ENCODE measurements at places on chromosomes 13 and 19.

GRCh38 chr13:73844986-73845385 lies 289.2 kb downstream of the KLF12 start:
- DNase-seq = no peak

DNA sequence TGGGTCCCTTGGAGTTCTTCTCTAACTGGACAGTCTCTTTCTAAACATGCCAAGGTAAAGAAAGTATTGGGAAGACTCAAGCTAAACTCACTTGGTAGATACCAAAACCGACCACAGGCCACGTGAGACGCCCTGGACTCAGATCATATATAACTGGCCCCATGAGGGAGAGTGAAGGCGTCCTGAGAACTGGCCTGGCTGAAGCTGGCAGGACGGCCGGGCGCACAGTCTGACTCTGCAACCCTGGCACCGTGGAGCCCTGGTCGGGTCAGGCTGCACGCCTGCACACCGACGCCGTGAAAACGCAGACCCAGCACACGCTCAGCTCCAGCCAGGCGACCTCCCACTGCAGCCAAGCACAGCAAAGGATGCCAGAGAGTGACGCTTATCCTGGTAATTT lies 122.5 kb upstream of the SPACA7 start:
- DNase-seq = no peak

- DNase-seq = no peak
Measured at GRCh38 chr19:7942981-7943443, 454 bp downstream of the TIMM44 start.

GRCh38 chr13:42594481-42595252 lies 20.7 kb downstream of the TNFSF11 start:
- DNase-seq = peak; percentile 46

- no peak for DNase-seq
Measured at GRCh38 chr19:5155586-5156210, 184.9 kb downstream of the PTPRS start.

- no peak for DNase-seq
Measured at GRCh38 chr19:41128692-41129091, 14.5 kb downstream of the CYP2F1 start.

DNA sequence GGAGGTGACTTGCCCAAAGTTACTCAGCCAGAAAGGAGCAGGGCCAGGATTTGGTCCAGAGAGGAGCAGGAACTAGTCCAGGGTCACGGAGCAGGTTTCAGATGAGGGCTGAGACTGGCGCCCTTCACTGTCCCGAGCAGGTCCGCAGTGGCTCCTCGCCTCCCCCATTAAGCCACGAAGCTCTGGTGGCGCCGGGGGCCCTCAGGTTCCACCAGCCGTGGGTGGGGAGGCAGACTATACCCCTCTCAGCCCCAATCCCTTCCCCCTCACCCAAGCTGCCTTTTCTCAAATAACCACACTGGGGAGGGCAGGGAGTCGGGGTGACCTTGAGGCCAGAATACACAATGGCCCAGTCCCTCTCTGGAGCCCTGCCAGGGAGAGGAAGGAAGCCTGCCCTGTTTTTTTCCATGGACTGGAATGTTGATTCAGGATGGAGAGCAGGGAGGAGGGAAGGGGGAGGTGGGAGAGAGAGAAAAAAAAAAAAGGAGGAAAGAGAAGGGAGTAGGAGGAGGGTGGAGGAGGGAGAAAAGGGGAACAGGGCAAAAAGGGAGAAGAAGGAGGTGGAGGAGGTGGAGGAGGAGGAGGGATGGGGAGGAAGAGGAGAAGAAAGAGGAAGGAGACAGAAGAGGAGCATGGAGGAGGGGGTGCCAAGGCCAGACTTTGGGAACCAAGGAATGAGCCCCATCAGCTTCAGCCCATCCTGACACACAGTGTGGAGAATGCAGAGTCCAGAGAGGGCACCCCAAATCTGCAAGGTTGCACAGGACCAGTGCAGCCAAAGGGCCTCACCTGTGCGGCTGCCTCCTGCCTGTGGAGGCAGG lies 19.7 kb downstream of the CEACAM16 start:
- no peak for DNase-seq

DNA sequence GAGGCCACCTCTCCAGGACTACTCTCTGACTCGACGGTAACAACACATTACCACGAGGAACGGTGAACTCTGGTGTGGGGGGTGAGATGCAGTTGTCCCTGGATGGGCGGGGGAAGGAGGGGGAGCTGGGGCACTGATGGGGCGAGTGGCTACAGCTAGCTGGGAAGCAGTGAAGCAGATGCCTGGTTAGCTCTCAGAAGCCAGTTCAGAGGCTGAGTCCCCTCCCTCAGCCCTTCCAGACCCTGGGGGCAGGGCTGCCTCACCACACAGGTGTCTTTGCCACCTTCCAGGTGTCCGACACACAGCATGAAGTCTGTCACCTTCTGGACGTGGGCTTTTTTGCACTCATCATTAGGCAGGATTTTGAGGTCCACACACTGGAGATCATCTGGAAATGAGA lies 4.0 kb downstream of the KLK1 start:
- DNase-seq = no peak

- DNase-seq = no peak
Measured at GRCh38 chr13:103102482-103102881, 36.3 kb upstream of the SLC10A2 start.

- DNase-seq = no peak
Measured at GRCh38 chr19:29467824-29468401, 57.9 kb upstream of the VSTM2B start.

GRCh38 chr13:52736891-52737290 lies 2.7 kb downstream of the CNMD start:
- no peak for DNase-seq

GRCh38 chr19:10037367-10037766 lies 24.1 kb downstream of the RDH8 start:
- DNase-seq = no peak

DNA sequence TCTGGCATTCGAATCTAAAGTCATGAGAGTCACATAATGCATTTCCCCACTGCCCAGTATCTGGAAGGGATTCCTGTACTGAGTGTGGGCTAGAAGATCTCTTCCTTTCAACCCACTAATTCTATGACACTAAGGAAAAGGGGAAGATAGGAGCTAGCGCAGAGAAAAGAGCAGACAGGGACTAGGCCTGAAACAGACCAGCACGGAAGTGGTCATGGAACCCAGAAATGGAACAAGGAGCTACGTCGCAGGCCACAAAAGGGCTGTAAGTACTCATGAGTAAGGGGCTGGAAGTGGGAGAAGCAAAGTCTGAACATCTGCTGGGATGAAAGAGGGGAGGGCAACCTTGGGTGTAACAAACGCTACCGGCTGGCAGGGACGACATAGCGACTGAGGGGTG lies 8.6 kb downstream of the ABCC4 start:
- DNase-seq = no peak

DNA sequence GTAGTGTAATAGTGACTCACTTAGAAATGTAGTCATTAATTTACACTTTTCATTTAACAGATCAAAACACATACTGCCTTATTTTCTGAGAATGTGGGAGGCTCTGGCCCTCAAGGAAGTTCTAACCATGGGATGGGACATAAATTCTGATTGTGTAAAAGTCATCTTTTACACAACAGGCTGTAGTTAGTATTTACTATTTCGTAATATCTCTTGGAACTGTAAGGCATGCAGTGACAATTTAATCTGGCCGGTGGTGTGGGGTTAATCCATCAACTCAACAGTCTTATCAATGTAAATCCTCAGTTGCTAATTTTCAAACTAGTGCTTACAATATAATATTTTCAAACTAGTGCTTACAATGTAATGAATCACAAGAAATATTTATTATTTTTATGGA lies 1599.2 kb downstream of the EFNB2 start:
- DNase-seq = no peak

DNA sequence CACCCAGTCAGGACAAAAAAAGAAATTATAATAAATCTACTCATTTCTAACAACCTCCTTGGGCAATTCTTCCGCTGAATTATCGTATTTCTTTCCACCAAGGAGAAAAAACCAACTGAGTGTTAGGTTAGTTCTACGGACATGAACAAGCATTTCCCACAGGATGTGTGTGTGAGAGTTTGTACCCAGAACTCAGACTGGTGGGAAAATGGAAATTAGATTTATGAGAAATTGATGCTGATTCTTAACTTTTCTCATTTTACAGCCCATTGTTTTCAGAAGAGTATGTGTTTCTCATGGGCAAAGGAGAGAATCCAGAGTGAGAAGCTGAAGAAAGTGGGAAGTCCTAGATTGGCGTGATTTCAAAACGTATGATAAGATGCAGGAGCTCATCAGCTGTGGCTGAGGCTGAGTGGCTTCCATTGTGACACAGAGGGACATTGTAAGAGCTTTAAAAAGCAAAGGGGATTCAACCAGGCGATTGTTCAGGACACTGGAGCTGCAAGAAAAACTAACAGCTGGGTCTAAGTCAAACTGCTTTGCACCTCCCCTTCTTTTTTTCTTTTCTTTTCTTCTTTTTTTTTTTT lies 184.7 kb upstream of the ARGLU1 start:
- DNase-seq = no peak

- DNase-seq = no peak
Measured at GRCh38 chr13:27497563-27498230, 47.3 kb upstream of the MTIF3 start.

- DNase-seq = no peak
Measured at GRCh38 chr13:21232196-21232595, 55.7 kb downstream of the MRPL57 start.

GRCh38 chr13:27679896-27680295 lies 58.2 kb downstream of the POLR1D start:
- DNase-seq = no peak

DNA sequence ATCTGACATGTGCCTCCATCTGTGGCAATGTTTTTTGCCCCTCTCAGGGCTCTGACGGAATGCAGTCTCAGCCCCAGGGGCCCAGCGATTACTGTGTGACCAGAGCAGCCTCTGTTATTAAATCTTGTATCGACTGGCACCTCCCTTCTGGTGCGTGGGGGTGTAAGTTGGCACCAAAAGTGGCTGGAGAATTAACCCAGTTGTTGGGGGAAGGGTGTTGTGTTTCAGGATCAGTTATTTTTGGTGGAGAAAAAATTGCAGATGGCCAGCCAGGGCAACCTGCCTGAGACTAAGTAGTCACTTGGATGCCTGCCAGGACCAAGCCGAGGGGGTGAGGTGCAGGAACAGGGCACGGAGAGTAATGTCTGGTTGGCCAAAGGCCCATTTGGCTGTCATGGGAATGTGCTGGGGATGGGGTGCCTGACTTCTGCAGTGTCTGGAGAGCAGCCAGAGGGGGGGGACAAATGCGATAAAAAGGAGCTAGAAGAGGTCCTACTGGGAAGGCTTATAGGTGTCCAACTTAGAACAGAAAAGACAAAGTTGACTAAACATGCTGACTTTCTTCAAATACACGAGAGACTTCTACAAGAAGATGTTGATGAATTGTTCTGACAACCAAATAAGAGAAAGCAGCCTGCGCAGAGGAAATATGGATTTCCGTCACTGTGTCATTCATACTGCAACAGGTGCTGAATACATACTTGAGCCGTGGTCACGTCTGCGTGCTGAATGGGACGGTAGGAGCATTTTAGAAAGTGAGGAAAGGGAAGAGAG lies 69.8 kb downstream of the SIAH3 start:
- DNase-seq = peak; percentile 74

DNA sequence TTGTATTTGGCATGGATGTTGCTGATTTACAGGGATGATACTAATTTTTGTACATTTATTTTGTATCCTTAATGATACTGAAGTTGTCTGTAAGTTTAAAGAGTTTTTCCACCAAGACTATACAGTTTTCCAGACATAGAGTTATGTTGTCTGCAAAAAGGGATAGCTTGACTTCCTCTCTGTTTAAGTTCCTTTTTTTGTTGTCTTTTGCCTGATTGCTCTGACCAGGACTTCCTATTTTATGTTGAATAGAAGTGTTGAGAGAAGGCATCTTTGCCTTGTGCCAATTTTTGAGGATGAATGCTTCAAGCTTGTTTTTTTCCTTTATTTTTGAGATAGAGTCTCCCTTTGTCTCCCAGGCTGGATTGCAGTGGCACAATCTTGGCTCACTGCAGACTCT lies 36.8 kb upstream of the ZNF681 start:
- DNase-seq = no peak

DNA sequence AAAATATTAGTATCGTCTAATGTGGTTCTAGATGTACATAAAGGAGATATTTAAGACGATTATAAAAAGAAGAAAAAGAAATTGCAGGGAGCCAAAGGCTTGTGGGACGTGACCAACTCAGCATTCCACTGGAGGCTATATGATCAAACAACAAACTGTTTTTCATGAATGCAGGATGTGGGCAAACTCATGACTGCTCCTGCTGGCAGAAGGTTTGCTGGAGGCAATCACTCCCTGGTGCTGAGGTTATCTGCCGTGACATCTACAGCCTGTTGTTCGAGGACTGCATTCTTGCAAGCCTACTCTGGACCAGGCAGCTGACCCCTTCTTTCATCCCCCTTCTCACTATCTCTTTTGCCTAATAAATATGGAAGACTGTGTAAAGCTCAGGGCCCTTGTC lies 518.1 kb downstream of the UQCRFS1 start:
- DNase-seq = no peak

GRCh38 chr19:49570138-49570856 lies 10.1 kb downstream of the NOSIP start:
- peak; percentile 94 for DNase-seq

GRCh38 chr13:46296115-46296822 lies 84.5 kb downstream of the LRRC63 start:
- DNase-seq = no peak

- no peak for DNase-seq
Measured at GRCh38 chr13:98941536-98941935, 36.3 kb downstream of the DOCK9 start.

DNA sequence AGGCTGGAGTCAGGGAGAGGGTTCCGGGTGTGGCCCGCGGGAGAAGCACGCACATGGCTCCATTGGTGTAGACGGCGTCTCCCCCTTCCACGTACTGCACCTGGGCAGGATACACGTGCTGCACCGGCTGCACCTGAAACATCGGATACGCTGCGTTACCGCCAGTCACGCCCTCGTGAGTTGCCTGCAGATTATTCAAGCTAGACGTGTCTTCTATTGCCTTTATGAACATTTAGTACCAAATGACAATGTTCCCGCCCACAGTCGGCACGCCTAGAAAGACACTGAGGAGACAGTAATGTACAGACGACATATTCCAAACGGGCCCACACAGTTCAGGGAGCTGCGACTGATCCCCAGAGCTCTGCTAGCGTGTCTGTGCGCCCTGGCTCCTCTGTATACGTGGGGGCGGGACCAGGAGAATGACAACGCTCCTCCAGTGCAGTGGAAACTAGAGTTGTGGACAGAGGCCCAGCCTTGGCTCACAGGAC lies 64.1 kb upstream of the RANBP3 start:
- no peak for DNase-seq

- DNase-seq = no peak
Measured at GRCh38 chr13:28316836-28317235, 178.1 kb downstream of the FLT1 start.

DNA sequence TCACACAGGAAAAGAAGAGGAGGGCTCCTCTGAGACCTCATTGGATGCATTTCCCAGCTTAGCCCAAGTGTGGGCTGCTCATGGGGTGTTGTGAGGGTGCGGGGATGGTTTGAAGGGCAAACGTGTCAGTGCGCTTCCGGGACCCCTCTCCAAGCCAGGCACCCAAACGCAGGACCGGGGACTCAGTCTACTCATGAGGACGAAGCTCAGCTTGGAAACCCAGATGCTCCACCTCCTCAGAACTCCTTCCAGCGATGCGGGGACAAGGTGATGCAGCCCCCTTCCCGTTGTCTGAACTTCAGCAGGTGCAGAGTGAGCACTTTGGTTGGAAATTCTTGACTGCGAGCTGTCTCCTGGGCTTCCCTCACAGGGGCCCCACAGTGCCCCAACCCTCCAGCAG lies 33.1 kb upstream of the MTIF3 start:
- DNase-seq = no peak

GRCh38 chr13:50513300-50513877 lies 330.1 kb downstream of the DLEU7 start:
- DNase-seq = no peak

Data from NCI-H1694 (cell line).